ENCODE measurements at places on chromosomes 4 and X. TPM values are rescaled to one million over a fixed set of nuclear protein-coding genes. Genes with fewer than 3 reads are reported as not detected.

DNA sequence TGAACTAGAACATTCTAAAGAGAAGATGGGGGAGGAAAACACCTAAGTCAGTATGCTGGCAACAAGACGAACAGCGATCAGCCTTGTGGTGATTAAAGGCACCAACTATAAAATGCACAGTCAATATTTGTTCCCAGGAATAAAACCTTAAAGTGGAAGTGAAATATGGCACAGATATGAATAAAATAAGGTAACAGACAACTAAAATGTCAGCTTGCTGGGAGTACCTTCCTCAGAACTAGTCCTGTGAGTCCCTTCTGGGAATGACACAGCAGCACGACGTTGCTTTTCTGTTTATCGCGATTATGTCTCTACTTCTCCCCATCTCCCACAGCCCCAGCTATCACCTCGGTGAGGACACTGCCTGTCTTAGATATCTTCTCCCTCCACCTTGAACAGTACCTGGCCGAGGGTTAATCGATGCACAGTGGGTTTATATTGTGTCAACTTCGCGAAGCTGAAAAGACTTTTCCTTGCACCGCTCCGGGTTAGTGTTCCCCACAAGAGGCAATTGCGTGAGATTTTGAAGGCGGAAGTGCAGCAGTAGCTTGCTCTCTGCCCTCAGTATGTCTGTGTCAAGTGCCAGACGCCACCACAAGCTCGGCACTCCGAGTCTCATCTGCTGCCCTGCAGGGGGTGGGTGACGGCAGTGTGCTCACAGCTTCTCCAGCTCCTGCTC lies 17.4 kb downstream of the MTNR1A start:
- no peak for DNase-seq

DNA sequence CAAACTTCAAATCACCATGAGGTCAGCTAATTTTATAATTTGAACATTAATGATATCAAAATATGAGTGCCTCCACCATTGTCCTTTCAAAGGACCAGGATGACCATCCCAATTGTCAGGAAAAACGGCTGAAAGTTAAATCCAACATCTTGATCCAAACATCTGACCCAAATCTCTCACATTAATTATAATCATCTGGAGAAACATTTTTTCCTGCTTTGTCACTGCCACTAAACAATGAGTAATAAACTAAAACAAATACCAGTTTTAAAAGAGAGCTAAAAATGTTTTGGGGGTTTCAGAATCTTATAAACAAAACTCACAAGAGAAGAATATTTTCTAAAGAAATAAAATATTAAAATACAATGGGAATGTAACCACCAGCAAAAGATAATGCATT lies 45.7 kb upstream of the NDST4 start:
- DNase-seq = no peak

- no peak for DNase-seq
These were observed 192.4 kb downstream of the STPG2 start for GRCh38 chr4:97950836-97951235.

GRCh38 chrX:154308108-154308946 lies 12.7 kb downstream of the TKTL1 start:
- no peak for DNase-seq

DNA sequence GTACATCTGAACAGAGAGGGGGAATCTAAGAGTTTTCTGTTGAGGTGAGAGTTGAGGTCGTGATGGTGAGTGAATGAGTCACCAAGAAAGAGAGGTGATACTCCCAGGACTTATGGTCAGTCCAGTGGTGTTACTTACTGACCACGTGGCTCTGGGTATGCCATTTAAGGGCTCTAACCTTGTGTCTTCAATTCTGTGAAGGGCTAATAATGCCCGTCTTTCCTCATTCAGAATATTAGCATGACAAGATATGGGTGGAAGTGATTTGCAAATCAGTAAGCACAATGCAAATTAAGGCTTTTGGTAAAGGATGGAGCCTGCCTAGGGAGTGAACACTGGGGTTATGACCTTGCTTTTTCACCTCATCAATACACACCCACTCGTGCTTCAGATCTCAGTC lies 75.2 kb downstream of the COQ2 start:
- DNase-seq = no peak

Gene IBSP
- not detected for total RNA-seq

Gene SULT1E1
- 267 TPM for total RNA-seq

Gene CFAP47
- total RNA-seq = not detected

Gene CSAG2
- total RNA-seq = not detected
